HCT116 (cell line): ENCODE measurements at places on chromosomes 2 and 18.

DNA sequence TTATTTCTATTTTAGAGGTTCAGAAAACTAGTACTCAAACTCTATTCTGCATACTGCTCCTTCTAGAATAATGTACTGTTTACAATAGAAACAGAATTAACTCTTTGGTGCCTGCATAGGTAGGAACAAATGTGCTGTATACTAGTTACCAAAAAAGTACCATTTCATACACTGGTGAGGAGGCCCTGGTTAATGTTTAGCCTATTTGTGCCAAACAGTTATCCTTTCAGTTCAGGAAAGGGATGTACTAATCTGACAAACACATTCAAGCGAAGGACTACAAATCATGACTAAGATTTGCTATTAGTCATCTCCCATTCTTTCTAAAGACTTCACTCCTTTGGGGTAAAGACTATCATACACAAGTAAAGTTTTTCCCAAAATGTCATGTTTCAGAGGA, 47.4 kb downstream of the EXOC6B start:
- DNase-seq: no peak

DNA sequence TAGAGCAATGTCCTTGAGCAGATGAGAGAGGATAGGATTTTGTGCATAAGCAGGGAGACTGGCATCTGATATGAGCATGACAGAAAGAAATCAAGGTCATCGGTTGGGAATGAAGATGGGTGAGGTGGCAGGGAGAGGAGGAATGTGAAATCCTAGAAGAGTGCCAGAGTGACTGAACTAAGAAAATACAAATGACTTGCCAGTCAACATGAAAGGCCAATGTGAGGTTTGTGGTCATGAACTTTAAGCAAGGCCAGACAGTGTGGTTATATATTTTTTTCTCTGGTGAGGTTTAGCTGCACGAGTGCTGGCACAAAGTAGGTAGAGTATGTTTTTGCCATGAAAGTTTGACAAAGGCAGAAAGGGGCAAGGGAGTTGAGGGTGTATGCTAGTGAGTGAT, 21.2 kb downstream of the QPCT start:
- DNase-seq: no peak

GRCh38 chr2:85254540-85255300, 73.1 kb downstream of the TGOLN2 start:
- no peak for DNase-seq

GRCh38 chr18:46480226-46480625, 176.8 kb downstream of the LOXHD1 start:
- DNase-seq: no peak

DNA sequence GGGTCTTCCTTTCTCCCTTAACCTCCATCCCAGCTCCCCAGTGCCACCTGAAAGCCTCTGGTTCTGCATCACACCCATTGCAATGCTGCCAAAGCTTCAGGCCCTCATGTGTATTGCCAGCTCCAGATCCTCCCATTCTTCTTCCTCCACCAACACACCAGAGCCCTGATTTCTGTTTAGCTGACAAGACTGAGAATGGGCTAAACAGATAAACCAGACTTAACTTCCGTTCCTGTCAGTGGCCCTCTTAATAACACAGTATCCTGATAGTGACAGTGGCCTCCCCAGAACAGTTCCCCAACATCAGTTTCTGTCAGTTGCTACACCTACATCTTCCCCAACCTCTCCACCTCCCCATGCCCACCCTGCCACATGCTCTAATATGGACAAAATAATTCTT, 31.3 kb upstream of the C1D start:
- DNase-seq: no peak

GRCh38 chr18:26971409-26971808, 105.9 kb upstream of the AQP4 start:
- DNase-seq: no peak

GRCh38 chr2:61705625-61706024, 148.2 kb downstream of the FAM161A start:
- no peak for DNase-seq

DNA sequence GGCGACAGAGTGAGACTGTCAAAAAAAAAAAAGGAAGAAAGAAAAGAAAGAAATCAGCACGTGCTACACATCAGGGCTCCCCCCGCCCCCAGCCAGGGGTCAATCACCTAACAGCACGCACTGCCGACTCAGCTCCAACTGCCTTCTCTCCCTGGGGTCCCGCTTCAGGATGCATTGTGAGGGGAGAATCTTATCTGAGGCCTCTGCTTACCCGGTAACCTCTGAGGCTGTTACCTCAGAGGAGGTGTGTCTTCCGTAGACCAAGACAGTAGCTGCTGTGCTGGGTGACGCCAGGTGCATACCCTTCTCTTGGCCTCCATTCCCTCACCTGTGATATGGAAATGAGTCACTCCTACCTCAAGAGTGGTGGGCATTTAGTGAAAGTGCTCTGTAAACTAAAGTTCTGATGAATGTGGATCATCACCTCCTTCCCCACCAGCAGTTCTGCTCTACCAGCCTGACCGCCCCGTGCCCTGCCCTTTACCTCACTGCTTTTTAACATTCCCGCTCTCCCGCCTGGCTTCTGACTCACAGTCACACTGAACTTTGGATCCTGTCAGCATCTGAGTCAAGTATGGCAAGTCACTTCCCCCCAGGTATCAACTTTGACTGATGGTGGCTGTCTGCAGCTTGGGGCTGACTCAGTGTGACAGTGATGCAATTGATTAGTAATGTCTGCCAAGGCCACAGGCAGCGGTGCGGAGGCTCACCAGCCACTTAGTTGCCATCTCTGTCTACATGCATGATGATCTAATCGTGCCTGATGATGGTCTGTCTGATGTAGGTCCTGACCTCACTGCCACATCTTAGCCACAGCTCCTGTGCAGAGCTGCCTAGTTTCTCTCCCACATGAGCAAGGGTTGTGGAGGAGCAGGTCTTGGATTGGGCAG, 20.1 kb downstream of the ARID5A start:
- peak; percentile 97 for DNase-seq

- DNase-seq: no peak
Observed at GRCh38 chr2:48483506-48483905, 46.4 kb upstream of the STON1 start.

DNA sequence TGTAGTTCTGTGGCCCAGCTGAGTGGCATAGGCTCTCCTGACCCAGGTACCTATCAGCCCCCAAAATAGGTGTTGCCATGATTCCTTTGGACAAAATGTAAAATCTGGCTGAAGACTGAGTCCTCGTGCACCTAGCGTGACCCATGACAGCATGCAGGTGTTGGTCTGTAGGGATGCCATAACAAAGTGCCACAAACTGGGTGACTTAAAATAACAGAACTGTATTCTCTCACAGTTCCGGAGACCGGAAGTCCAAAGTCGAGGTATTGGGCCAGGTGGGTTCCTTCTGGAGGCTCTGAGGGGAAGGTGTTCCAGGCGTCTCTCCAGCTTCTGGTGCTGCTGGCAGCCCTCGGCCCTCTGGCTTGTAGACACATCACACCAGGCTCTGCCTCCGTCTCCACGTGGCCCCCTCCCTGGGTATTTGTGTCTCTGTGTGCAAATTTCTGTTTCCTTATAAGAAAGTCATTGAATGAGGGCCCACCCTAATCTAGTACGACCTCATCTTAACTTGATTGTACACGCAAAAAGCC, 34.5 kb downstream of the LRRFIP1 start:
- DNase-seq: no peak

DNA sequence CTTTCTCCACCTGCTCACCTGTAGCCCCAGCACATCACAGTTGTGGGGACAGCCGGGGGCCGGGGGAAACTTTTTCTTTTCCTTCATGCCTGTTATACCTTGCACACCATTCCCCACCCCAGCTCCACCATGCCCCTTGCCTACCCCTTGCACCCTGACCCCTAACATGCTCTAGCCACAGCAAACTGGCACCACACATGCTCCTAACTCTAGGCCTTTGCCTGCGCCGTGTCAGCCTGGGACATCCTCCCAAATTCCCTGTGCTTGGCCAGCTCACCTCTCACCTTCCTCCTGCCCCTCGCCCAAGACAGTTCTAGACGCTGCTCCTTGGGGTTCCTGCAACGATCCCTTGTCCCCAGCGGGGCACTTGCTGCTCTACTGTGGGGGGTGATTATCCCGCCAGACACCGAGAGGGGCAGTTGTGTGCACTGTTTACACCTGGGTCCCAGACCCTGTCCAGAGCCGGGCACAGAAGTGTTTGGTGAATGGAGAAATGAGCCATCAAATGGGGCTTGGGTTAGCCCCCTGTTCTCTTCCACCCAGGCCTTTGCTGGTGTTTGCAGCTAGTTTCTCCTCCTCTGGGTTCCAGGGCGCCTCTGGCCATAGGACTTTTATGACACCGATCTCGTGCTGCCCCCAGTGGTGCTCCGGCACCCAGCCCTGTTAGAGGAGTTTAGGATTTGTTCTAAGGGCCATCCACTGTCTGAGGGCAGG, 129.8 kb downstream of the CTIF start:
- DNase-seq: no peak

- DNase-seq: peak; percentile 88
Observed at GRCh38 chr2:218286570-218287459, 5.5 kb downstream of the TMBIM1 start.

DNA sequence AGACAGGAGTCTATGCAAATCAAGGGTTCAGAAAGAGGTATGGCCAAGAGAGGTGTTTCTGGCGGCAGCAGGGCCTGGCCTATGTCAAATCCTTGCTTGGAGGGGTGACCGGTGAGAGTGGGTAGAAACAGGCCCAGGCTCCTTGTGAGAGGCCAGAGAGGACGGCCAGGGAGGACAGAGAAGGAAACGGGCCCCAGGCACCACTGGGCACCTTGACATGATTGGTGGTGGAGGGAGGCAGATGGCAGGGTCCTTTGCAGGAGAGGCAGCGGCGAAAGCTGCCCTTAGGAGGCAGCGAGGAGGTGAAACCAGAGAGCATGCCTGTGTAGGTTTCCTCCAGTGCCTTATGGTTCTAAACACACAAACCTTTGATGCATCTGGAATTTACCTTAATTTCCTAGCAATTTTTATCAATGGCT, 6.2 kb downstream of the RAMP1 start:
- no peak for DNase-seq

- peak; percentile 6 for DNase-seq
Observed at GRCh38 chr2:16525265-16525887, 140.3 kb downstream of the CYRIA start.

DNA sequence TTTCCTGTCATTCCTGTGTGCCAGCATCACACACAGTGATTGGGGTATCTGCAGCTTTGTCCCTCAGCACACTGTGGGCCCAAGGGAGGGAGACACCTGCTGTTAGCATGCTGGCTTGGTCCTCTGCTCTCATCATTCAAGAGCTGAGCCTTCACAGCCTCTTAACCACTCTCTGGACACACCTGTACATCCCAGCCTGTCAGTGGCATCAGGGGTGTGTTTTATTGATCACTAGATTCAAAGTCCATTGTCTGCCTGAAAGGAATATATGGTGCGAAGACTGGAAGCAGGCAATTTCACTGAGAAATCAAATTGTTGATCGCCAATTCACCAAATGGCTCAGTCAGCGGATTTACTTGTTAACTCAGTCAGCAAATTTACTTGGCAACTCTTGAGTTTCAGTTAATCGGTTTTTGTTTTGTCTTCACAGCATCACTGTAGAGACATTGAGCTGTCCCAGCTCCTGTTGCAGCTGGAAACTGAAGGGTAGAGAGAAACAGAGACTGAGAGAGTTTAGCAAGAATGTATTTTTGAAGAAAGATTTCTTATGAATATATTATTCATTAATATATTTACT, 56.3 kb upstream of the TMEM200C start:
- DNase-seq: no peak

DNA sequence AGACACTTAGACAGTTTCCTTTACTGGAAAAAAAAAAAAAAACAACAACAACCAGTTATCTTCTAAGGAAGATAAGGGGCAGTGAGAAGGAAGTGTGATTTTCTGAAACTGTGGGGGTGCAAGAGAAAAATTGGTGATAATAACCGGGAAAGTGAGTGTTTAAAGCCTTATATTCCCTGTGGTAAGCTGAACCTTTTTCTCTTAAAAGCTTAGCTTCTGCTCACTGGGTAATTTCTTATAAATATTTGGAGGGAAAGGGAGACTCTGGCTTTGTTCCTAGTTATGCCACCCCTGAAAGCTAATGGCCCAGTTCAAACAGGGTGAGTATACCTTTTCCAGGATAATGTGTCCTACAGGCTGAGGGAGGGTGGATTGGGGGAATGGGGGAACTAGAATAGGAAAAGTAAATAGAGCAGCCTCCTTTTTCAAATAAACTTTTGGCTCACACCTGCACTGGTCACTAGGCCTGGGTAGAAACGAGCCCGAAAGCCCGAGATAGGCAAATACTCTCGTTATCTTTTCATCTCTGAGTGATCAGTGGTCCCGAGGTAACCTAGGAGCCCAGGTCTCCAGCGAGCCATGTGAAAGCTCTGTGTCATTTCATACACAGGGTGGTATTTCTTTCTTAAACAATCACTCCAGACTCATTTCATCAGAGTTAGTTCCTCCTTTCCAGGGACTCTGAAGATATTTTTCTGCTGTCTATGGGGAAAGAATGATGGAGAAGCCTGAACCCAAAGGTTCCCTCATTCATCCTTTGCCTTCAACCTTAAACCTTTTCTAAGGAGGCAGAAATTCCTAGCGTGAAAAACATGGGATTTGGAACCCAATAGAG, 15.5 kb upstream of the SRBD1 start:
- DNase-seq: no peak

- DNase-seq: no peak
Observed at GRCh38 chr2:216690853-216691741, 4.3 kb downstream of the IGFBP5 start.

DNA sequence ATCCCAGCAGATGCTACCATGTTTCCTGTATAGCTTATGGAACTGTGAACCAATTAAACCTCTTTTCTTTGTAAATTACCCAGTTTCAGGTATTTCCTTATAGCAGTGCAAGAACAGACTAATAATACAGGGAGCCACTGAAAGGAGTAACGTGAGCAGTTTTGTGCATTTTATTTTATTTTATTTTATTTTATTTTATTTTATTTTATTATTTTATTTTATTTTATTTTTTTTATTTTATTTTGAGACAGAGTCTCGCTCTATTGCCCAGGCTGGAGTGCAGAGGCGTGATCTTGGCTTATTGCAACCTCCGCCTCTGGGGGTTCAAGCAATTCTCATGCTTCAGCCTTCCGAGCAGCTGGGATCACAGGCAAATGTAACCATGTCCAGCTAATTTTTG, 156.3 kb upstream of the MSH6 start:
- no peak for DNase-seq

GRCh38 chr2:214264171-214264570, 146.7 kb upstream of the VWC2L start:
- DNase-seq: no peak

DNA sequence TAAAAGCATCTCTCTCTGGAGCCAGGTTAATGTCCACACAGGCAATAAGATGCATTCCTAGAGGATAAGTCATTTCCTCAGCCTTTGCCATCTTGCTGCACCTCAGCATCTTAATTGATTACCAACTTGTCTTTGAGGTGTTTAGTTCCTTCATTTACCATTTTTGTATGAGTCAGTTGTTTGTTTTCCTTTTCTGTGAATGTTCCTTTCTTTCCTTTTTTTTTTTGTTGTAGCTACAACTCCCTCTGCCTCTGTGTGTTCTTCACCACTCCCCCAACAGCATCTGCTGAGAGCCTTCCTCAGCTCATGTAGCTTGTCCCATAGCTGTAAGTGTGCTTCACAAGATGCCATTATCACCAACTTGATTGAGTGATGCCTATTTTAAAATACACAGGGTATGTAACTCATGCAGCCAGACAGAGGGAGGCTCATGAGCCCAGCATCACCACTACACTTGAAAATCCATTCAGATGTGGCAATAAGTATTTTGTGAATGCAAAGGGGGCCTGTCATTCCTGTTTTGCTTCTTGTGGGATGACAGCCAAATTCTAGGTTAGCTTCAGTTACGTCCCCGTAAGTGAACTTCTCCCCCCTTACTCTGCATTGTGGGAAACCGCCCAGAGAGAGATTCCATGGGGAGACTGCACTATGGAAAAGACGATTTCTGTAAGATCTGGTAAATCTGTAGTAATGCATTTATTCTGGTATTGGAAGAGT, 315.9 kb upstream of the ZEB2 start:
- peak; percentile 12 for DNase-seq
